ENCODE measurements at places on chromosomes 4 and X. TPM values are rescaled to one million over a fixed set of nuclear protein-coding genes. Genes with fewer than 3 reads are reported as not detected.

DNA sequence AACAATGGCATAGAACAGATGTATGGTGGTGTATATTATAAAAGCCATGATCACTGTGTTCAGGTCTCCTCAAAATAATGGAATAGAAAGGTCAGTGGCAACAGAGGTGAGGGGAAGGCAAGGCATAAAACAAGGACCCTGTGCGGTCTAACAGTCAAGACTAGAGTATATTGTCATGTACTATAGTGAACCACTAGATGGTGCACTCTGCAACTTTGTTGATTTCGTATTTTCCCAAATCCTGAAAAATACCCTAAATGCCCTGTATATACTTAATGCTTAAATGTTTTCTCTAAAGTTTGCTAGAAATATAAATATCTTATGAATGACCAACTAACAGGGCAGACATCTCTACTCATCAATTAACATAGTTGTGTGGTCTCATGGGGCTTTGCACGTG, 453.0 kb downstream of the PCDH11X start:
- no peak for DNase-seq

EFHC2 gene
- 1.6 TPM for polyA plus RNA-seq

DNA sequence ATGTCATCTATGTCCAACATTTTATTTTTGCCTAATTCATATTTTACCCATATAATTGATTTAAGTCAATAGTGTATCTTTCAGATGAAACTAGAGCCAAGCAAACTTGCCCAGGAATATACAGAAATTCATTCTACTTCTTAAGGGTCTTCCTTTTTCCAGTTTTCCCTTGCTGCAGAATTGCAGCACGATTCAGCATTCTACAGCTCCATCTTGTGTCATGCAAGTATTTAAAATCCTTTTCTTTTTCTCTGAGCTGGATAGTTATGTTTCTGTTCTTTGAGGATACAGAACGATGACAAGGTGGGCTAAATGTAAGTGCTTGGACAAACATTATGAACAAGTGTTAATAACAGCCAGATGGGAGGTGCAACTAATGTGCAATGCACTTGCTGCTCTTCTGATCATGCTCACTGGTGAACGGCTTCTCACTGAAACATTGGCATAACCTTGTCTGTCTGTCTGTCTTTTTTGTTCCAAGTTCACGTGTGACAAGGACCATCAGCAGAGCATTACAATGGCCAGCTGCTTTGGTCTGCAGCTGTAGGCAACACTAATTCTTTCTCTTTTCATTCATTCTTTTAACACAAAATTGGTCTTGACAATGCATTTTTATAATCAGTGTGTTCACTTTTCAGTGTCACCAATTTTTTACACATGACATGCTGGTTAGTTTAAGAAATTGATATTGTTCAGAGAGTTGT, 1821.7 kb downstream of the ARAP2 start:
- peak; percentile 58 for DNase-seq

DNA sequence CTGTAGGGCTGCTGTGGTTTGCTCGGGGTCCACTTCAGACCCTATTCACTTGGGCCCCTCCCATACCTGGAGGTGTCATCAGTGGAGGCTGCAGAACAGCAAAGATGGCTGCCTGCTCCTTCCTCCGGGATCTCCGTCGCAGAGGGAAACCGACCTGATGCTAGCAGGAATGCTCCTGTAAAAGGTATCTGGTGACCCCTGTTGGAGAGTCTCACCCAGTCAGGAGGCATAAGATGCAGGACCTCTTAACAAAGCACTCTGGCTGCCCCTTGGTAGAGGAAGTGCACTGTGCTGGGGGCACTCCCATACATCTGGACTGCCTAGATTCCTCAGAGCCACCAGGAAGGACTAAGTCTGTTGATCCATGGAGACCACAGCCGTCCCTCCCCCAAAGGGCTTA, 296.9 kb downstream of the GRID2 start:
- DNase-seq: peak; percentile 26

GRCh38 chrX:13028871-13029636, 15.4 kb downstream of the FAM9C start:
- peak; percentile 82 for DNase-seq

DNA sequence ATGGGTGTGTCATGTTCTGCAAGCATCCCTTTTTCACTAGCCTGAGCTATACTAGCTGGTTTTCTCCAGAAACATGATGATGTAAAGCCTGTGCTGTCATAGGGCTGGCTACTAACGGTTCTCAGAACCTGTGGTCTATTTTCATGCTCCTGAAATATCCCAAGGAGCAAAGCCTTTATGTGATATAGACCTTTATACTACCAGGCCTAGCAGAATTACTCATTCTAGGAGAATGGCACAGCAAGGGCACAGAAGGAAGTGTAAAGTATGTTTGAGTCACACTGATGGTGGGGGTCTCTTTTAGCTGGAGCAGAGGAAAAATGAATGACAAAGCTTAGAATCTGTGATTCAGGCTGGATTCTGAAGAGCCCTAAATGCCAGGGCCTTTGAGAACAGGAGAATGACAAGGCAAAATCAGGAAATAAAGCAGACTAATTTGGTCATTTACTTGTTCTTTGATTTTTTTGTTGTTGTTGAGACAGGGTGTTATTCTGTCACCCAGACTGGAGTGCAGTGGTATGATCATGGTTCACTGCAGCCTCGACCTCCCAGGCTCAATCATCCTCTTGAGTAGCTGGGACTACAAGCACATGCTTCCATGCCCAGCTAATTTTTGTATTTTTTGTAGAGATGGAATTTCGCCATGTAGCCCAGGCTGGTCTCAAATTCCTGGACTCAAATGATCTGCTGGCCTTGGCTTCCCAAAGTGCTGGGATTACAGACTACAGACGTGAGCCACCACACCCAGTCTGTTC, 11.8 kb downstream of the TCEAL1 start:
- DNase-seq: no peak

DNA sequence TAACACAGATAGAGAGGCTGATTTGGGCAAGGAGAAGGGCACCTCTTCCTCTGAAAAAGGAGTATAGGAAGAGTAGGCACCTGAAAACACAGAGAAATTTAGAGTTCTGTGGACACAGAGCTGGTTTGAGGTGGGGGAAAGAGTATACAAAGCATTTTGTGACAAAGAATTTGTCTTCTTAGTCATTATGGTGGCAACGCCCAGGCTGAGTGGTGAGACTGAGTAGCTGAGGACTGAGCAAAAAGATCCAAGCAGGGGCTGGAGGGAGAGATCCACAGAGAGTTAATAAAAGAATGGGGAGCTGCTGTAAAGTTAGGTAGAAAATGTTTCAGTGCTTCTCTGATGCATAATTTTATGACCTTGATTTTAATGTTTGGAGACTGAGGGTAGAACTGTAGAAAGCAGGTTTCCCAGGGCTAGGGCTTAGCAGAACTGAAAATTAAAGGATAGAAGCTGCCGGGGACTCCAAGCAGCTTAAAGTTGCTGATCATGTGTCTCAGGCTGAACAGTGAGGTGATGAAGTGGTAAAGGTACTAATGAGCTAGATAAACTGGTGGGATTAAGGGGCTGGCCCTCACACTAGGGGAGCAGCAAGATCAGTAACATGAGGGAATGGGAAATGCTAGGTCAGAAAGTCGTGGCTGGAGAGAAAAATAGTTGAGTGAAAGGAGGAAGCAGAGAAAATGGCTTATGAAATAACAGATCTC, 118.9 kb downstream of the CEP44 start:
- DNase-seq: no peak

GRCh38 chr4:4574052-4574451, 32.2 kb upstream of the STX18 start:
- no peak for DNase-seq

DNA sequence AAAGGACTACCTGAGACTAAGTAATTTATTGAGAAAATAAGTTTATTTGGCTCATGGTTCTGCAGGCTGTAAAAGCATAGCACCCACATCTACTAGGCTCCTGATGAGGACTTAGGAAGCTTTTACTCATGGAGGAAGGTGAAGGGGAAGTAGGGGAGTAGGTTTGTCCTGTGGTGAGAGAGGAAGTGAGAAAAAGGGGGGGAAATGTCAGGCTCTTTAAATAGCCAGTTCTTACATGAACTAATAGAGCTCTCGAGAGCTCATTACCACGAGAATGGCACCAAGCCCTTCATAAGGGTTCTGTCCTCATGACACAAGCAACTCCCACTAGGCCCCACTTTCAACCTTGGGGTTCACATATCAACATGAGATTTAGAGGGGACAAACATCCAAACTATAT, 125.5 kb upstream of the NRK start:
- no peak for DNase-seq

SYTL5 gene
- polyA plus RNA-seq: 0.65 TPM

ERCC6L gene
- polyA plus RNA-seq: not detected

CLCN4 gene
- 2.4 TPM for polyA plus RNA-seq

DNA sequence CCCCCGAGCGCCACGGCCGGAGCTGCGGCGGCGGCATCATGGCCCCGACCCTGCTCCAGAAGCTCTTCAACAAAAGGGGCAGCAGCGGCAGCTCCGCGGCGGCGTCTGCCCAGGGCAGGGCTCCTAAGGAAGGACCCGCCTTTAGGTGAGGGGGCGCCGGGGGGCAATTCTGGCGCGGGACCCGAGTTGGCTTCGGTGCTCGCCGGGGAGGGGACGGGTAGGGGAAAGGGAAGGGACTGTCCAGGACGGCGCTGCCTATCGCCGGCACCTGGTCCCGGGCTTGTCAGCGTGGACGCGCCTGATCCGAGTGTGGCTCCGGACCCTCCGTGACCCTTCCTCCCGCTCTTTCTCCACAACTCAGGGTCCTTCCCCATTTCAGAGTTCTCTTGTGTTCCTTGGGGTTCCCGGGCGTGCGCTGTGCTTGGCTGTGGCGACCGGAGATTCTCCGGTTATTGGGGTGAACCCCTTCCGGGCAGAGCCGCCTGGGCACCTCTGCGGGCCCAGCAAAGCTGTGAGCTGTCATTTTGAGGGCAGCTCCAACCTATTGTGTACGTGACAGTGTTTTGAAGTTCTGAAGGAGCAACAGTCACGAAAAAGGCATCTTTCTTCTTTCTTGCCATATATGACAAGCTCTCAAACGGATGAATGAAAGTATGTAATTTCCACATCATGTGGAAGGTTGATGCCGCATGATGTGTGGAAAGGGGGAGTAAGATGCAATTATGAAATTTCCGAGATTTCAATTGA, 522 bp downstream of the FNIP2 start:
- DNase-seq: peak; percentile 83

- DNase-seq: no peak
Observed at GRCh38 chrX:136497556-136498052, at the start of gene HTATSF1. Gene HTATSF1, plus strand, starts transcription at chrX:136497592. Its CDS starts 93 bp downstream, at chrX:136497685.

FAM114A1 gene
- 10.8 TPM for polyA plus RNA-seq

KLB gene
- 0.41 TPM for polyA plus RNA-seq

DNA sequence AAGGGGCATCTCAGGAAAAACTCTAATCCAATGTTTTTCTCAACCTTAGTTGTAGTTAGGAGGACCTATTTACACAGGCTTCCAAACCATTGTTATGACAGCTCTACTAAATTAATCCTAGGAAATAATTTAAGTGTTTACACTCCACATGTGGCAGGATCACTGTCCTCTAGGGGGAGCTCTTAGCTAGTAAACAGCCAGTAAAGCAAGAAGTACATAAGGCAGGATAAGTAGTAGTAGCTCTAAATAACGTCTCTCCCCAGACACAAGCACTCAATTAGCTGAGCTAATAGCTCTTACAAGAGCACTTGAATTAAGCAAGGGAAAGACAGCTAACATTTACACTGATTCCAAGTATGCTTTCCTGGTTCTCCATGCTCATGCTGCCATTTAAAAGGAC, 37.3 kb downstream of the NUDT11 start:
- DNase-seq: no peak

AWAT2 gene
- polyA plus RNA-seq: not detected

HEPH gene
- 6.2 TPM for polyA plus RNA-seq

DNA sequence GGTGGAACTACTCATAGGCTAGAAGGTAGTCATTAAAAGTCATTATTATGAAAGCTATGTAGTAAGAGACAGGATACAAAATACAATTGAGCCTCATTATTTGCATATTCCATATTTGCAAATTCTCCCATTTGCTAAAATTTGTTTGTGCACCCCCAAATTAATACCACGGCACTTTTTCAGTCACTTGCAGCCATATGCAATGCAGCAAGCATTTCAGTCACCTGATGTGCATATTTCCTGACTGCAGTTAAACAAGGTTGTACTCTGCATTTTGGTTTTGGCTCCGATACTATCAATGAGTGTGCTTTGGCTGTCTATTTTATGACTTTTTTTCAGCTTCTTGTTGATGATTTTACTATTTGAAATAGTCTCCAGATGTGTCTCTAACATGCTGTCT, 62.9 kb downstream of the ZNF330 start:
- no peak for DNase-seq

DNA sequence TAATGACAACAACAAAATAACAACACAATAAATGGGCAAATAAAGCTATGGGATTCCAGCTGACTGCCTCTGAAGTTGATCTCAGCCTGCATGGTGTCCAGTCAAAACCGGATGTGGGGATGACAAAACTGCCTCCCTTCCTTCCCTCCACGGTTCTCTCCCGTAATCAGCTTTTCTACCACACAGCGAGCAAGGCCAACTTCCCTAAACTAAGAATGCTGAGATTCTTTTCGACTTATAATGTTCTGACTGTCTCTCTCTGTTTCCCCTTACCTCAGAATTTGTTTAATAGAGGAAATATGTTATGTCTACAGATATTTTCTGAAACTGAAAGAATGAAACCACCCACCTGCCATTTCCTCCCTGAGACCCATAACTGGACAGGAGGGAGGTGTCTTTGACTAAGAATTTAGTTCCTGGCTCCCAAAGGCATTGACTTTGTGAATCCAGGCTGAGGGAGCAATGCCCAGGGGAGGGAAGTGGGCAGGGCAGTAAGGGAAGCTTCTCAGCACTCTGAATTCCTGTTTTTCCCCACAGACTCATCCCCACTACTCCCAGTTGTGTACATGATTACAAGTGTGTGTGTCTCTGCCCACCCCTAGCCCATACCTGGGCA, 1.0 kb upstream of the TLR1 start:
- no peak for DNase-seq

COL25A1 gene
- polyA plus RNA-seq: 0.52 TPM

WDR17 gene
- polyA plus RNA-seq: 1.4 TPM

DNA sequence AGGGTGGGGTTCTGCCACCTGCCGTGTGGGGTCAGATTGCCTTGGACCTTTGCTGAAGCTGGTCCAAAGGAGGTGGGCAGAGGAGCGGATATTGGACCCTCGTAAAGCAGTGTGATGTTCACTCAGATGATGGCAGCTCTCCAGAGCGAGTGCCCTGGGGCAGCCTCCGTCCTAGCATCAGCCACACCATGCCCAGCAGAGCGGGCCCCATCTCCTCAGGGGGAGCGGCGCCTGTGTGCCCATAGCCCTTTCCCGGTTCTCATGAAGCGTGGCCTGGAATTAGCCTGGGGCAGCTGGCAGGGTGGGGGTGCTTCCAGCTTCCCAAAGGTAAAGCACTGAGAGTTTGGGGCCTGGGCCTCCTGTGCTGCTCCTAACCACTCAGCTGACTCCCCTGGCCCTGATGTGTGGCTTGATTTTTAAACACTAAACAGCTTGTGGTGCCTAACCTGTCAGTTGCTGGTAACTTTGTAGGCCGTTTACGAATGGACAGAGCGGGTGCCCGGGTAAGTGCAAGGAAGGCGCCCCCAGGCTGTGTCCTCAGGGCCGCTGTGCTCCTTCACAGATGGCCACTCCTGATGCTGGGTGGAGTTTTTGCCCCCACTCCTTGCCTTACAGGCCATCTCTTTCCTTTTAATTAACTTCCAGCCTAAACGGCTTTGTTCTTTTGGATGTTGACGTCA, 36.0 kb downstream of the NOP14 start:
- DNase-seq: no peak

NXF2 gene
- not detected for polyA plus RNA-seq

All from kidney (tissue), 22 donors.